Activated CD8-positive, alpha-beta memory T cell treated with anti-CD3 and anti-CD28 coated beads for 1 hour (primary cell): ENCODE measurements at places on chromosomes 11 and 22.

DNA sequence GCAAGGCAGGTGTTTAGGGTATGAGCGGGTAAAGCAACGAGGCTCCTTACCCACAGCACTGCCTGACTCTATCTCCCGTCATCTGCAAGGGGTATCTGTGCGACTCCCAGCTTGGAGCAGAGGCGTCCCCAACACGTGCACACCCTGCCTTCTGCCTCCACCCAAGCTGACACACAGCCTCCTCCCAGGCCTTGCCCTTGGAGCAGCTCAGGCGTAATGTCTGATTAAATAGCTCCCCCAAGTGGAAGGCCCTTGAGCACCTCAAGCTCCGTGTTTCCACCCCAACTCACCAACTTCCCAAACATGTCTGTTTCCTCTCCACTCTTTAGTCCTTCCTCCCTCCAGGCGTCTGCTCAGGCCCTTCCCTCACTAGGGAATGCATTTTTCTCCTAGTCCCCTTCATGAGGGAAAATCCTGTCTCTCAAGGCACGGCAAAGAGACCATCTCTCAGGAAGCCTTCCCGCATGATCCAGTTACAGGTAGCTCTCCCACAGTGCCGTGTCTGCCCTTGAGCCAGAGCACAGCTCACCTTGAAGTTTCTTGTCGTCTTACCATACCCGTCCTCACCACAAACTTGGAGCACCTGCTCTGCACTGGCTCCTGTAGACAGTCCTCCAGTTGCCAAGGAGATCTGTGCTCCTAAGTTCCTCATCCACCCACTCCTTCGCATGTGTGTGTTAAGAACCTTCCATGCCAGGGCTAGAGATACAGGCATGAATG lies 15.8 kb downstream of the CYB5R2 start:
- DNase-seq, result no peak

GRCh38 chr22:33447733-33448132 lies 389.6 kb upstream of the SYN3 start:
- no peak for DNase-seq

- no peak for DNase-seq
Observed at GRCh38 chr11:117786135-117786870, 10.7 kb downstream of the DSCAML1 start.

DNA sequence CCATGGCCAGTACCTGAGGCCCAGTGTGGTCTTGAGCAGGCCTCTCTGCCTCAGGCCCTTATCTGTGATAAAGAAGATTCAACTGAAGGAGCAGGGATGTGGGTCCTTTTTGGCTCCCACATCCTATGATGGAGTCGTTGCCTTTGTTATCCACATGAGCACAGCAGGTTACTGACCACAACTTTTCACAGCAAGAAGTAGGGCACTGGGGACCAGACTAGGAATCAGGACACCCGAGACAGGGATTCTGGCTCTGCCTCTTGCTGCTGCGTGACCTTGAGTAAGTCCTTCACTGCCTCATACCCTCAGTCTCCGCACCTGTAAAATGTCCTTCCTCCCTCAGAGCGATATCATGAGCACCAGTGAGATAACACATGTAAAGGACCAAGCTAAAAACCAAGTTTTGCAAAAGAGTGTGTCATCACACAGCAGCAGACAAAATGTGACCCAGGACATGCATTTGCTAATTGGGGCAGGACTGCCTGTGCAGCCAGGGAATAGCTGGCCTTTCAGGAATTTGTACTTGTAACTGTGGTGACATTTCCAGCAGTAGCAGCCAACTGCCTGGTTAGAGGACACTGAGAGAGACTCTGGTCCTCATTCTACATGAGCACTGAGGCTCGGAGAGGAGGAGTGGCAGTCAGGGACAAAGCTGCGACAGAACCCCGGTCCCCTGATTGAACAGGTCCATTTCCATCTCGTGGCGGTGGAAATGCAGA lies 13.2 kb upstream of the SMIM35 start:
- no peak for DNase-seq

- DNase-seq, result no peak
Observed at GRCh38 chr11:17642980-17643379, 76.4 kb upstream of the MYOD1 start.

GRCh38 chr11:134562196-134562595 lies 150.2 kb upstream of the B3GAT1 start:
- DNase-seq, result no peak

GRCh38 chr11:62124186-62125113 lies 639 bp downstream of the INCENP start:
- DNase-seq, result no peak

- DNase-seq, result no peak
Observed at GRCh38 chr22:32710896-32711295, 90.6 kb upstream of the TIMP3 start.

- no peak for DNase-seq
Observed at GRCh38 chr11:78809931-78810541, 235.4 kb upstream of the NARS2 start.

GRCh38 chr11:121039971-121040613 lies 16.2 kb downstream of the TBCEL start:
- DNase-seq, result no peak

DNA sequence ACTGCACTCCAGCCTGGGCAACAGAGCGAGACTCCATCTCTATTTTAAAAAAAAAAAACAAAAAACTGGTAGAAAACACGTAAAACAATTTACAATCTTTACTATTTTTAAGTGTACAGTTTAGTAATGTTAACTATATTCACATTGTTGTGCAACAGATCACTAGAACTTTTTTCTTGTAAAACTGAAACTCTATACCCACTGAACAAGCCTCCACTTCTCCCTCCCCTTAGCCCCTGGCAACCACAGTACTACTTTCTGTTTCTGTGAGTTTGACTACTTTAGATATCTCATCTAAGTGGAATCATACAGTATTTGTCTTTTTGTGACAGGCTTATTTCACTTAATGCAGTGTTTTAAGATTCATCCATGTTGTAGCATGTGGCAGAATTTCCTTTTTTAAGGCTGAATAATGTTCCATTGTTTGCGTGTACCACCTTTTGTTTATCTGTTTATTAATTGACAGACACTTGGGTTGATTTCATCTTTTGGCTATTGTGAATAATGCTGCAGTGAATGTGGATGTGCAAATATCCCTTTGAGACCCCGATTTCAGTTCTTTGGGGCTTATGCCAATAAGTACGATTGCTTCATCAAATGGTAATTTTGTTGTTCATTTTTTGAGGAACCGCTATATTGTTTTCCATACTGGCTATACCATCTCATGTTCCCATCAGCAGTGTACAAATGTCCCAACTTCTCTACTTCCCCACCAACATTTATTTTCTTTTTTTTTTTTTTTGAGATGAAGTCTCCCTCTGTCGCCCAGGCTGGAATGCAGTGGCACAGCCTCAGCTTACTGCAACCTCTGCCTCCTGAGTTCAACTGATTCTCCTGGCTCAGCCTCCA lies 11.0 kb downstream of the DDB2 start:
- no peak for DNase-seq

DNA sequence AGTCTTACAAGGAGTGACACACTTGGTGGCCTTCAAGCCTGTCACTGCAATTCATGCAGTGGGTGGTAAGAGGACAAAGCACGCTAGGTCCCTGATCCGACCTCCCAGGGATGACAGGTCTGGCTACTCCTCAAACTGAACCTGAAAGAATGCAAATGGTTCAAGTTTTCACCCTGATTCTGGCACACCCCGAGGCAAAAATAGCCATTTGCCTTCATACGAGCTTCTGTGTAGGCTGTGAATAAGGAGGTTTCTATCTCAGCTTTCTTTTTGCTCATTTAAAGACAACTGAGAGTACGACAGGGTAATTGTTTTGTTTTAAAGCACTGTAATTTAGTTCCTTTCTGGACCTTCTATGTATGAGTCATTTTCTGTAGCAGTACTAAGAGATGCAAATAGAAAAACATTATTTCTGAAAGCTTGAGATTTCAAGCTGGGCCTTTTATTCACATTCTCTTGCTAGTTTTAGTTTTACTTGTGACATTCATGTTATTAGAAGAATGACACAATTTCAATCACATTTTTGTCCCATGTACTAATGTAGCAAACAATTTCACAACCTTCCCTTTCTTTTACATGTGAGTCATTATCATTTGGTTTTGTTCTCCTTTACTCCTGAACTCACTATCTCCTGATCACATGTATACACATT lies 56.6 kb upstream of the FDX1 start:
- DNase-seq, result no peak

GRCh38 chr11:122399375-122399774 lies 256.1 kb upstream of the UBASH3B start:
- no peak for DNase-seq

GRCh38 chr11:13303668-13304649 lies 26.4 kb downstream of the BMAL1 start:
- DNase-seq, result no peak

- no peak for DNase-seq
Observed at GRCh38 chr11:15128621-15129020, 13.9 kb downstream of the INSC start.

DNA sequence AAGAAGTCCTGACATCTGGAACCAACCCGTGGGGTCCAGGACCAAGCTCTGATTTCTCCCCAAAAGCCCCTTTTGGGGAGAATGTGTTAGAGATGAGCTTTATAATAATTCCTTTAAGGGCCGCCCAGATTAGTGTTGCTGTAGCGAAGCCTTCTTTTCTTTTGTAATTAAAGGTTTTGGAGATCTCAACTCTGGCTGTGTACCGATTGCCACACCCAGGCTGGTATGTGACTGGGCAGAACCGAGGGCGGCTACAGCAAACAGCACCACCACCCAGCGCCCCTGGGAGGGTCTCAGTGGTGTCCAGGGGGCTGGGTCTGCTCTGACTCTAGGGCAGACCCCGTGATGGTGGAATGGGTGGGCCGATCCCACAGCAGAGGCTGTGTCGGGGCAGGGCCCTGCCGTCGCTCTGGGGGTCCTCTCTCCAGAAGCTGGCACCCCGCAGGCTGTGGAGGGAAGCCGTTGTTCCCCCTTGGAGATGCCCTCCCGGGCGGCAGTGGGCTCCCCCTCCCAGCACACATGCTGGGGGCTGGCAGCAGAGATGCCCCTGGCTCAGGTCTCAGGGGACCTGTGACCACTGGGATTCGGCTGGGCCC lies 31.0 kb downstream of the TPCN2 start:
- no peak for DNase-seq

GRCh38 chr11:8360086-8360828 lies 96.6 kb upstream of the LMO1 start:
- DNase-seq, result no peak

DNA sequence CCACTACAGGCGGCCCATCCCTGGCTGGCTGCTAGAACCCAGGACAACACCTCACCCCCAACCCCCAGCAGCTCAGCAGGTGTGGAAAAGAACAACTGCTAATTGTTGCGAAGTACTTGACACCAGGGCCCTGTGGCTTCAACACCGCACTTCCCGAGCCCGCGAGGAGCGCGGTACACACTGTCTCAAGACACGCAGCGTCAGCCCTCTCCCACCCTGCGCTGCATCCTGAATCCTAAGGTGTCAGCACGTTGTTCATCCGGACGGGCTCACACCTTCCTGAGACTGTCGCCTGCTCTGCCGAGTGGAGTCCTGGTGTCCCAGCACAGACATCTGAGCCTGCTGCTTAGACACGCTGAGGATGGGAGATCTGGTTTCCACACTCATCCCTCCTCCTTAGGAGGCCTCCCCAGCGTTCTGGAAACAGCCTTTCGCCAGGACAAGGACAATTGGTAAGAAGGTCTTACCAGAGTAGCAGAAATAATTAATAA lies 1336.2 kb downstream of the BRD1 start:
- no peak for DNase-seq

- DNase-seq, result peak; percentile 66
Observed at GRCh38 chr22:19178657-19179496, at the start of gene SLC25A1. Gene SLC25A1 (minus strand): TSS chr22:19178736. CDS start chr22:19178673, 63 bp downstream.

GRCh38 chr11:101008961-101009689 lies 120.5 kb downstream of the PGR start:
- no peak for DNase-seq

DNA sequence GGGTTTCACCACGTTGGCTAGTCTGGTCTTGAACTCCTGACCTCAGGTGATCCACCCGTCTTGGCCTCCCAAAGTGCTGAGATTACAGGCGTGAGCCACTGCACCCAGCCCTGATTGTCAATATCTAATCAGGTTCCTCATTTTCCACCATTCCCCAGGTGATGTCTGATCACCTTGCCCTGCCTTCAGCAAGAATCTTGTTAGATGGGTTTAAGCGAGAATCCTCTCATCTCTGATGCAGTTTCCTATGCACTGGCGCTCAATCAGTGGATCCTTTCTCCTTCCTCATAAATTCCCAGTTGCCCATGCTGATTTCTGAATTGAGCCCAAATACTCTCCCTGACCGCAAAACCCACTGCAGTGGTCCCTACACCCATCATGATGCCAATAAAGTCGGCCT lies 664 bp upstream of the ZC3H7B start:
- no peak for DNase-seq

DNA sequence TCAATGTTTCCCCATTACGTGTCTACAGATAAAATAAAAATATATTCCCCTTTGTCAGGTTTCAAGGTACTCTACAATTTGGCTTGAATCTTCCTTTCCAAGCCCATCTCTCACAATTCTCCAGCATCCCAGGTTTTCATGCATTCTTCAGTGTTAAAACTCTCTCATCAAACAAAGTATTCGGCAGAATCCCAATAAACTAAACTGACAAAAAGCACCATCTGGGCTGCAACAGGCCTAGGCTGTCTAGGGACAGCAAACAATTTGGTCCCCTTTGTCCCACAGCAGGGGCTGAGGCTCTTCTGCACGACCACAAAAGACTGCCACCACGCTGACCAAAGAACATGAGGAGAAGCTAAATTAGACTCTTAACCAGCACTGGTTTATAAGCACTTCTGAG lies 159.4 kb downstream of the CADM1 start:
- DNase-seq, result no peak

DNA sequence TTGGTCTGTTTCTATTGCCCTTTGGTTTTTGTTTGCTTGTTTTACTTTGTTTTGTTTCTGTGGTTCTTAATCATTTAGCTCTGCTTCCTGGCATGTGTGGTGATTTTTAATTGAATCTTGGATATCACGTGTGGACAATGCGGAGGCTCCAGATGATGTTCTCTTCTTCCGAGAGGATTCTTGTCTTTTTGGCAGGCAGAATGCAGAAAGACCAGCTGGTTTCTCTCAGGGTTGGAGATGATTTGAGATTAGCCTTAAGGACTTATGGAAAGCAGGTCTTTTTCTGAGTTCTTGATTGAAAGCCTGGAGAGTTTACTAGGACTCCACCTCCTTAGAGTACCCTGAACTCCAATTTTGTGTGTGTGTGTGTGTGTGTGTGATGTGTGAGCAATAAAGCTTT lies 21.0 kb upstream of the ANO1 start:
- DNase-seq, result no peak

GRCh38 chr11:120597250-120598215 lies 86.0 kb downstream of the GRIK4 start:
- no peak for DNase-seq
